ENCODE measurements at places on chromosomes 12 and 14.

DNA sequence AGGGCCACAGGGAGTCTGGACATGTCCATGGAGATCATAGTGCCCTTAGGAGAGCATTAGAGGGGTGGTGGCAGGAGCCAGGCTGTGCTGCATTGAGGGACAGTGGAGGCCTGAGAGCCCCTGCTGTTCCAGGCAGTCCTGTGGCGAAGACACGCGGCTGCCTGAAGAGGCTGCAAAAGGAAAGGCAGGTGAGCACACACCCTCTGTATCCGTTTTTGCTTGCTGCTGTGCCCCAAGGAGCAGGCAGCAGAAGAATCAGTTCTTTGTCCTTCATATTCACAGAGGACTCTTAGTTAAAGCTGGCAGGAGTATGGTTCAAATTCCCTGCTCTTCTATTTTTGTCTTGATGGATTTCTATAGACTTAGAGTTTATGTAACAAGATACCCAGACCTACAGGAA, 4.5 kb downstream of the SLC35E3 start:
- DNase-seq, result no peak

GRCh38 chr14:77151918-77152588, 10.5 kb upstream of the ZDHHC22 start:
- no peak for DNase-seq

- no peak for DNase-seq
These were observed 500.4 kb downstream of the NELL2 start for GRCh38 chr12:44375694-44376093.

GRCh38 chr14:102495491-102496330, 13.9 kb downstream of the ANKRD9 start:
- DNase-seq, result no peak

GRCh38 chr12:32901553-32901952, 5.0 kb upstream of the PKP2 start:
- DNase-seq, result no peak

DNA sequence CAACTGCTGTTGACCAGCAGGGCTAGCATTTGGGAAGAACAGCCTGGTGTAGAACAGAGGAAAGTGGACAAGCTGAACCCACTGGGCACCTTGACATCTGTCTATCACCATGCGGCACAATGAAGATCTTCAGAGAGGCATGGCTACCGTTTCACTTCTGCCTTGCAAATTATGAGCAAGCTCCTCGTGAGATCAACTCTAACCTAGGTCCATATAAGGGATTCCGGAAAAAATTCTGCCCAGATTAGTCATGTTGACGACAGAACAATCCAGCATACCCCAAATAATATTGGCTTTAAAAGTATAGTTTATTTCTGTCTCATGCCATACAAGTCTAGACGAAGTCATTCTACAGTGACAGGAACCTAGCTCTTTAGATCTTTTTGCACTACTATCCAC, 91.6 kb upstream of the ATF7IP start:
- DNase-seq, result no peak

- no peak for DNase-seq
These were observed 660.9 kb upstream of the MGAT4C start for GRCh38 chr12:86917121-86917520.

- no peak for DNase-seq
These were observed 132.6 kb downstream of the ITPR2 start for GRCh38 chr12:26700430-26700829.
